ENCODE measurements at places on chromosomes 6 and 20. TPM values are rescaled to one million over a fixed set of nuclear protein-coding genes. Genes with fewer than 3 reads are reported as not detected.

MYL9 gene
- 19.1 TPM for total RNA-seq

PSORS1C2 gene
- total RNA-seq, result not detected

ETV7 gene
- total RNA-seq, result 0.10 TPM

ATP6V1G2 gene
- total RNA-seq, result 0.62 TPM

EYS gene
- total RNA-seq, result not detected

SEL1L2 gene
- total RNA-seq, result not detected

SCP2D1 gene
- not detected for total RNA-seq

OTOR gene
- not detected for total RNA-seq

PROCR gene
- 129 TPM for total RNA-seq

ADAM33 gene
- 0.06 TPM for total RNA-seq

SOX4 gene
- 16.3 TPM for total RNA-seq

FUT9 gene
- total RNA-seq, result not detected

IL17A gene
- not detected for total RNA-seq

PFDN4 gene
- 52.2 TPM for total RNA-seq

LY6G6D gene
- not detected for total RNA-seq

MICB gene
- 7.6 TPM for total RNA-seq

ANGPT4 gene
- 0.03 TPM for total RNA-seq

GRM1 gene
- total RNA-seq, result 0.08 TPM

TGM3 gene
- not detected for total RNA-seq

TPD52L2 gene
- 141 TPM for total RNA-seq

B3GAT2 gene
- total RNA-seq, result 0.07 TPM
